ENCODE measurements at places on chromosomes 7 and 10. TPM values are rescaled to one million over a fixed set of nuclear protein-coding genes. Genes with fewer than 3 reads are reported as not detected.

GRCh38 chr7:92925876-92926696 lies 89.7 kb upstream of the CDK6 start:
- no peak for DNase-seq

DNA sequence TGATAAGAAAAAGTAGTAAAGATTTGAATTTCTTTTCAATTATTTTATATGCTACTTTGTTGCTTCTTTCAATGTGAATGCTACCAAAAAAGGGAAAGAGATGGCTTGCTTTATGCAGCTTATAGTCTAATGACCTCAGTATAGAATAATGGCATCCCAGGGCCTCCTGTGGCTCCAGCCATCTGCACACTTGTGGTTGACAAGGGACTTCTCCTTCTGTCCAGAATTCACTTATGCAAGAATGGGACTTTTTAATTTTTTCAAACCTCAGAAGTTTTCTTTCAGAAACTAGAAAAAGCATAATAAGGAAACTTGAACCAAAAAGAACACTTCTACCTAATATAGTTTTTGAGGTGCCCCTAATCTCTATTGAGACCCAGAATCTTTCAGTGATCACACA lies 310.9 kb downstream of the CTNNA3 start:
- DNase-seq = no peak

DNA sequence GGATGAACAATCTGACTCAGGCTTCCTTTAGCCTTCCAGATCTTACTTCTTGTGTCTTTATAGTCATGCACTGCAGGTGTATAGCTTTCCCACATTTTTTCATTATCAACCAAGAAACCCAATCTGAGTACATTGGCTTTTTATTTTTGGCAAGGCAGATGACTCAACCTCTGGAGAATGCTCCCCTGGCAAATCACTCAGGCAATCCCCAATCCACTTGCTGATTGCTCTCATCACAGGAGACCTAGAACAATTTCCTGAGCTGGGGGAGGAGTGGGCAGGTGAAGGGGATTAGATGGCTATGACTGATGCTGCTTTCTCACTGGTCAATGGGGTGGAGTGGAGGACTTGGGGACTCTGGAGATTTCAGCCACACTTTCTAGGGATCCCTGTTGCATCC lies 134.4 kb downstream of the SLC16A9 start:
- no peak for DNase-seq

- no peak for DNase-seq
Measured at GRCh38 chr7:98204670-98205069, 6.6 kb upstream of the BHLHA15 start.

GRCh38 chr7:71361451-71362032 lies 229.6 kb downstream of the GALNT17 start:
- no peak for DNase-seq

DNA sequence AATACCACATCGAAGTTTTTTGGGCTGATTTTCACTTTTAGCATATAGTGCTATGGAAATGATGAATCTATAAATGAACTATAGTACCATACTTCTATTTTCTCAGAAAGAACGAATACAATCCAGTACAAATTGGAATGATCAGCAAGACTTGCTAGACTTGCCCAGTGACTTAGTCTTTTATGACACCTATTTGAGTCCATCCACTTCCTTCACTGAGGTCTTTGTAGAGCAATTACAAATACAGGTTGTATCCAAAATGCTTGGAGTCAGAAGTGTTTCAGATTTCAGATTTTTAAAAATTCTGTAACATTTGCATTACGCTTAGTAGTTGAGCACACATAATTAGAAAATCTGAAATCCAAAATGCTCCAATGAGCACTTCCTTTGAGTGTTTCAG lies 104.3 kb downstream of the NRBF2 start:
- no peak for DNase-seq

Gene STEAP2
- not detected for total RNA-seq

GRCh38 chr10:121800831-121801230 lies 127.0 kb downstream of the ATE1 start:
- no peak for DNase-seq

- DNase-seq = no peak
Measured at GRCh38 chr7:92415225-92415624, 32.1 kb upstream of the GATAD1 start.

Gene KIAA1217
- 1.1 TPM for total RNA-seq

- DNase-seq = no peak
Measured at GRCh38 chr10:63206576-63206975, 73.4 kb downstream of the NRBF2 start.

DNA sequence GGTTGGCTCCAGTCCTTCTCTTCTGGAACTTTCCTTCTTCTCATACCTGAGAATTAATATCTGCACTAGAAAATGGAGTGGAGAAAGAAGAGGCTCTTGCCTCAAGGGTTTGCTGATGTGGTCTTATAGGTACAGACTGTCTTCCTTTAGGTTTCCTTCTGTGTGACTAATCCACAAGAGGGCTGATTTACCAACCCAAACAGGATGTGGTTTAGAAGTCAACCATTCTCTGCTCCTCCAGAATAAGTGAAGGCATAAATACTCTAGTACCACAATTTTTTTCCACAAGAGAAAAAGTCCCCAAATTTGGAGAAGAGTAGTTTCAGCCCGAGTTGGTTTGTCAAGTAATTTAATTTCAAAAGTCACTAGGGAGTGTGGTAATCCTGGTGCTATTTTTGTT lies 85.8 kb downstream of the NRP1 start:
- no peak for DNase-seq

Gene SEM1
- 41.6 TPM for total RNA-seq

Gene PITX3
- 1.1 TPM for total RNA-seq

Gene SPAG6
- total RNA-seq = 0.24 TPM

GRCh38 chr10:112643600-112644264 lies 196.7 kb downstream of the VTI1A start:
- DNase-seq = no peak

GRCh38 chr7:131957338-131958020 lies 401.1 kb upstream of the PODXL start:
- DNase-seq = no peak

Gene CCDC172
- total RNA-seq = not detected

Gene ABCA13
- total RNA-seq = not detected

GRCh38 chr10:91953600-91954160 lies 30.1 kb downstream of the BTAF1 start:
- DNase-seq = no peak

Gene RBP3
- total RNA-seq = not detected

Gene TMEM196
- total RNA-seq = not detected

DNA sequence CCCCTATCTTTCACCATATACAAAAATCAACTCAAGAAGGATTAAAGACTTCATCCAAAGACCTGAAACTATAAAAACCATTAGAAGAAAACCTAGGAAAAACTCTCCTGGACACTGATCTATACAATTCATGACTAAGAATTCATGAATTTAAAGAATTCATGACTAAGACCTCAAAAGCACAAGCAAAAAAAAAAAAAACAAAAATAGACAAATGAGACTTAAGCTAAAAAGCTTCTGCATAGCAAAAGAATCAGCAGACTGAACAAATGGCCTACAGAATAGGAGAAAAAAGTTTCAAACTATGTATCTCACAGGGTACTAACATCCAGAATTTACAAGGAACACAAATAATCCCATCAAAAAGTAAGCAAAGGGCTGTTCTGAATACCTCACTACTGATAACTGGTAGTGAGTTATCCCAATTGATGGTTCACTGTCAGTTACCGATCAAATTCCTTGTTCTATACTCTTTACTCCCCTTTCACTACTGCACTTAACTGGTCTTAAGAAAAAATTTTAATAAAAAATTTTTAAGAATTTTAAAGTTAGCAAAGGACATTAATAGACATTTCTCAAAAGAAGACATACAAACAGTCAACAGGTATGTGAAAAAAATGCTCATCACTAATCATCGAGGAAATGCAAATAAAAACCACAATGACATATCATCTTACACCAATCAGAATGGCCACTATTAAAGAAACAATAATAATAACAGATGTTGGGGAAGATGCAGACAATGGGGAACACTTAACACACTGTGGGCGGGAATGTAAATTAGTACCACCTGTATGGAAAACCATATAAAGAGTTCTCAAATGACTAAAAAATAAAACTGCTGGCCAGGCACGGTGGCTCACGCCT lies 33.2 kb downstream of the KMT2C start:
- DNase-seq = no peak

GRCh38 chr10:51935341-51935740 lies 235.9 kb upstream of the CSTF2T start:
- DNase-seq = no peak

DNA sequence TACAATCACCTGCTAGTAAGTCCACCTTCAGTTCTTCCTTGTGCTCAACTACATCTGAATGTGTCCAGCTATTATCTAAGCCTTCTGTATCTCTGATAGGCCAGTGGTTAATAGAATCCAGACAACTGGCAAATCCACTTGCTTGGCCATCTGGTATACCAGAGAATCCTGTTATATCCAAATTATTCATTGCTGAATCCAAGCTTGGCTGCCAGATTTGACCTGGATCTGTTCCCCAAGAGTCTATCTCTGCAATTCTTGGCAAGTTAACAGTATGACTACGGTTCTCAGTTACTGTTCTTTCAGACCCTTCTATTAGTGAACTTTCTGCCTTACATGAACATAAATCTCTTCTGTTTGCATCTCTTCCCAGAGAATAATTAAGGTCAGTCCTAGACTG lies 154.6 kb upstream of the TARP start:
- DNase-seq = no peak

Gene TM9SF3
- total RNA-seq = 75.6 TPM

Gene CAMK1D
- total RNA-seq = 17.9 TPM

All from activated CD4-positive, alpha-beta memory T cell treated with anti-CD3 and anti-CD28 coated beads for 36 hours (primary cell).